Activated gamma-delta T cell treated with Interleukin-2 at 50 U/mL for 16 hours (primary cell): ENCODE measurements at places on chromosomes 4 and X.

DNA sequence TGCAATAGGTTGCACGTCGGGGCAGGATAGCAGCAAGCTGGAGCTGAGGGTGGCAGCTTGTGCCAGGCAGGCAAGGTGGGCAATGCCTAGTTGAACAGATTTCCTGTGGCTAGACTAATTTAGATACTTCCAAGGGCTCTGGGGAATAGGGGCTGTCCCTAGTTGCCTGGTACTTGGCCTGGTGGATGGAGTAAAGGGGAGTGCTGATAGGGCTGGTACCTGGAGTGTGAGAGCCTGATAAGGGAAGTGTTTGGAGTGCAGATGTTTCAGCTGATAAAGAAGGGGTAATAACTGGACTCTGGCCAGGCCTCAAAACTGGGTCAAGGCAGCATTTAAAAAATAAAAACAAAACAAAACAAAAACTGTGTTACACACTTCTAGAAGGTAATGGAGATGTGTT lies 665.5 kb downstream of the CCSER1 start:
- DNase-seq: no peak

DNA sequence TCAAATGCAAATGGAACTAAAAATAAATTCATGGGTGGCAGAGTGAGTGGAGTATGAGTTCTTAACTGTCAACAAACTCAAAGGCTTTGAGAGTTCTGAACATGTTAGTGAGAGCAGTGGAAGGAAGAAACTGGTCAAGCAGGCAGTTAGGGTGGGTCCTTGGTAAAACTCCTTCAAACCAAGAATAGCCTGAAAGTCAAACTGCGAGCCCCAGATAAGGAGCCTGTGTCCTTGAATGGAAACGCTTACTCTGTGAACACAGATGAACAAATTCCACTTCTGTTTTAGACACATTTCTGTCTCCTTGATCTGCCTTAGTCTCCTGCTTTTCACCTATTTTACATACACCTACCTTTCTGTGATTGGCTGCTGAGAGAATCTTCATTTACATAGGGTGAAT lies 129.4 kb upstream of the PCDH18 start:
- DNase-seq: no peak

GRCh38 chrX:55201930-55202579 lies 18.1 kb upstream of the PAGE5 start:
- DNase-seq: no peak

GRCh38 chr4:61375301-61375700 lies 175.2 kb downstream of the ADGRL3 start:
- DNase-seq: no peak

DNA sequence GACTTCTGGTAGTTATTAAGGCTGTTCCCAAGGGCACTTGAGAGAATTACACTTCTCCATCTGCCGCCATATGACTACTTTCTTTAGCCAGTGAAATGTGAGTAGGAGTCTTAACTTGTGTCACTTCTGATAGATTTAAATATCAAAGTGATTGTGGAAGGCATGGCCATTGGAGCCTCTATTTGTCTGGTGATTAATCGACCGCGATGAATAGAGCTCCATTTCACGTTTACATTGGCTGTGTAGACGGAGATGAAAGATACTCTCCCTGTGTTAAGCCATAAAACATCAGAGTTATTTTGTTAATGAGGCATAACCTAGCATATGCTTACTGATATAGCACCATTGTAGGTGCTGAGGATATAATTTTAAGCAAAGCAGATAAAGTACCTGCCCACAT lies 852.4 kb downstream of the CCSER1 start:
- no peak for DNase-seq

DNA sequence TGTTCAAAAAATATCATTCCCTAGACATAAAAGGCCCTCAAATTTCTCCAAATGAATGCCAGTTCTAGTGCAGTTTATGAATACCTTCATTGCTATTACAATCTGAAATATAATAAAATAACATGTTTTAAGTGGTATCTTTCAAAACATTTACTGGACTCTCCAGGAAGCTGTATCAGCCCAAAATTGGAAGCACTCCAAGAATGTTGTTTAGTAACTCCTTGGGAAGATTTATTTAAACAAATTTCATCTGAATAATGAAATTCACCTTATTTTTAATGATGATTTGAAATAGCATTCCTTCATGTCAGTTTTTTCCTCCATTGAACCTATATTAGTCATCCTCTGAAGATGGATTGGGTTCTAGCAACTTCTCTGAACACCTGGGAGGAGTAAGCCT lies 217.2 kb upstream of the PCDH18 start:
- DNase-seq: no peak

DNA sequence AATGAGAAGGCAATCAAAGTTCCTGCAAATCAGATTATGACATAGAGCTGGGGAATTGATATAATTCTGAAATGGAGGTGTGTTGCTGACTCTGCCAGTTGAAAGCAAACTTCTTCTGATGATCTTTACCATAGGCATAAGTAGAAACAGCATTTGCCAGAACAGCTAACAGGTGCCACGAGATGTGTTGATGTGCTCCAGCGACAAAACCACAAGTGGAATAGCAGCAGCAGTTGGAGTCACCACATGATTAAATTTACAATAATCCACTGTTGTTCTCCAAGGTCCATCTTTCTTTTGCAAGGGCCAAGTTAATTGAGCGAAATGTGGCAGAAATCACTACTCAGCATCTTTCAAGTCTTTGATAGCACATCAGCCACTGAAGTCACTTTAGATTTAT lies 3.7 kb upstream of the OSTC start:
- no peak for DNase-seq

- no peak for DNase-seq
These were observed 62.7 kb upstream of the USP9X start for GRCh38 chrX:41022566-41022965.
